ENCODE measurements at places on chromosomes 1 and 21.
A peak's percentile ranks its signal among the peaks of the same experiment; 100 is the strongest.

DNA sequence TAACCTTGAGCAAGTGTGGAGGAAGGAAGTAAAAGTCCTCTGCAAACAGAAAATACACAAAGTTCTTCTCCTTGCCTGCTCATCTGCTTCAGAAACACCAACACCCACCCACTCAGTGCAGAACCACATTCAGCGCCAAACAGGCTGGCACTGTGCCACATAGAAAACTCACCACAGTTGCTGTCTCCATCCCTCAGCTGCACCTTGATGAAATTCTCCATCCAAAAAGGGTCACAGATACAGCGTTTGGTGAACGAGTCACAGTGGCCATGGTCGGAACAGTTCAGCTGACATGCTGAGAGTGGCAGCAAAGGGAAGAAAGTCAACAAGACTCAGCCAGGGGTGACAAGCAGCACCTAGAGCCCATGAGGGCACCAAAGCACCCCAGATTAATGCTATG lies 114.5 kb downstream of the KIAA0319L start:
- peak; percentile 44 for DNase-seq

DNA sequence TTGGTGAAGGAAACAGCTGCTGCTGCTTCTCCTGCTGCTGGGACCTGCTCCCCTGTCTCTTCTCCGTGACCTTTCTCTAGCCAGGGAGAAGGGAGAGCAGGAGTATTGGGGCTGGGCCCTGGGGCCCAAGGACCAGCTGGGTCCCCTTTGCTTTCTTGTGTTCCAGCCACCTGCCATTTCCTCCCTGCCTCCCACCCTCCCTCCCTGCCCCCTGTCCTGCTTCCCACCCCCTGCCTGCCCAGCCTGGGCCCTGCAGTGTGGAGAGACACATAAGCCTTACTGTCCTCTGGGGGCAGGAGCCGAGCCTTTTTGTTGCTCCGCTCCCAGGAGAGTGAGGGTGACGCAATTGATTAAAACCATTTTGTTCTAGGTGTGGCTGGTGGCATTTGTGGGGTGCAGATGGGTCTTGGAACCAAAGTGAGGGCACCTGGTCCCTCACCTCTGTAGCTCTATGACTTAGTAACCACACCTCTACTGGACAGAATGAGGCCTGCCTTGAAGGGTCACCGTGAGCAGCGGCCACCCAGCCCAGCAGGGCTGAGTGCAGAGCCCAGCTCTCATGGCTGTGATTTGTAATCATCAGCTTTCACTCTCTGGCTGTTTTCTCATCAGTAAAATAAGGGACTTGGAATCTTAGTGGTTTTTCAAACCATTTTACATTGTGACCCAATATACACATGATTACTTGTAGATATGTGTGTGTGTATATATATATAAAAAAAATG lies 13.9 kb upstream of the TMEM222 start:
- no peak for DNase-seq

DNA sequence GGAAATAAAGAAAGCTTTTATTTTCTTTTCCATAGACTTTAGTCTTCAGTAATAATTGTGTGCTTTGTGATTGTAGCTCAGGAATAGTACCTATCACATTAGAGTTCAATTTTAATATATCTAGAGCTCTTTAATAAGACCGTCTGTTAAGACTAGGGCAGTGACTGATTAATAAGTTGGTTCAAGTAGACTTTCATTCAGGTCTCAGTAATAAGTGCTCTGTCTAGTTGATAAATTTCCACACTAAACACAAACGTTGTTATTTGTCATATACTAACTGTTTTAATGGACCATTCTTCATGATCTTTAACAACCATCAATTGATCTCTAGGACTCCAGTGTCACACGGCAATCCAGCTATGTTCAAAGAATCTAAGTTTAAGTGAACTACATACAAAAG lies 474.5 kb upstream of the ADGRL2 start:
- DNase-seq = no peak

GRCh38 chr1:31792541-31792940 lies 23.3 kb downstream of the SPOCD1 start:
- DNase-seq = no peak

DNA sequence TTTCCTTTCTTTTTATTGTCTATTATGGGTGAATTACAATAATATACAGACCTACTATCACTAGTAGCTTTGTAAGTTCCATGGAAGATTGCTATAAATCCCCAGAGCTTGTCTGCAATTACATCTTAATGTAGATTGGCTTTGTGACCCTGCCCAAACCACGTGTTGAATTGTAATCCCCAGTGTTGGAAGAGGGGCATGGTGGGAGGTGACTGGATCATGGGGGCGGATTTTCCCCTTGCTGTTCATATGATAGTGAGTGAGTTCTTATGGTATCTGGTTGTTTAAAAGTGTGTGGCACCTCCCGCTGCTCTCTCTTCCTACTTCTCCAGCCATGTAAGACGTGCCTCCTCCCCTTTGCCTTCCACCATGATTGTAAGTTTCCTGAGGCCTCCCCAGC lies 34.9 kb upstream of the CDC42BPA start:
- DNase-seq = no peak

DNA sequence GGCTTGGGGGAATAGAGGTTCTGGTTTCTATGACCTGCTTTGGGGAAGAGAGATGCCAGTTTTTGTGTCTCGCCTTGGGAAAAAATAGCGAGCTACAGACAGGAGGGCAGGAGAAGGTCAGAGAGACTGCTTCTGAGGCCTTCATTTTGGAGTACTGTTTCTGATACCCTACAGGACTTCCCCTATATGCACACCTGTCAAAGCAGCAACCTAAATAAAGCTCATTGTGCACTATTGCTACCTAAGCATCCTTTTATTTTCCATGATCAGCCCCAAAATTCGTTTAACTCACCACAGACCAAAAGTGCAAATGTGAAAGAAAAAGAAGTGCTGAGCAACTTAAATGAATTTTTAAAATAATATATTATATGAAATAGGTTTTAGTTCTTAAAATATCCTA lies 145.6 kb upstream of the CHRM3 start:
- no peak for DNase-seq

DNA sequence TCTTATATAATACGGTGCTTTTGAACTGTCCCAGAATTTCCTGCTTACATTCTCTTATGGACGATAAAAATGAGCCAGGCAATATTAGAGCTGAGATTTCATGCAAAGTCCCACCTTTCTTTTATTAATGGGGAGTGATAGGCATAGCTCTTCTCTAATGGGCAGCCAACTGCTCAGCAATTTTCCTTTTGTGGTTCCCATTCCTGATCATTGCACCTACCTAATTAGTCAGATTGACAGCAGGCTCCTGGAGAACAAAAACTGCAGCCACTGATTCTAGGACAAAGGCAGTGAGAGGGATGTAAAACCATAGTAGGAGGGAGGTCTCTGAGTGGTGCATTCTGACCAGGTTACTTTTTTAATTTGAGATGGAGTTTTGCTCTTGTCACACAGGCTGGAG lies 110.4 kb downstream of the UCK2 start:
- DNase-seq = no peak

- no peak for DNase-seq
Observed at GRCh38 chr1:182670032-182670749, 14.2 kb downstream of the RGS8 start.

DNA sequence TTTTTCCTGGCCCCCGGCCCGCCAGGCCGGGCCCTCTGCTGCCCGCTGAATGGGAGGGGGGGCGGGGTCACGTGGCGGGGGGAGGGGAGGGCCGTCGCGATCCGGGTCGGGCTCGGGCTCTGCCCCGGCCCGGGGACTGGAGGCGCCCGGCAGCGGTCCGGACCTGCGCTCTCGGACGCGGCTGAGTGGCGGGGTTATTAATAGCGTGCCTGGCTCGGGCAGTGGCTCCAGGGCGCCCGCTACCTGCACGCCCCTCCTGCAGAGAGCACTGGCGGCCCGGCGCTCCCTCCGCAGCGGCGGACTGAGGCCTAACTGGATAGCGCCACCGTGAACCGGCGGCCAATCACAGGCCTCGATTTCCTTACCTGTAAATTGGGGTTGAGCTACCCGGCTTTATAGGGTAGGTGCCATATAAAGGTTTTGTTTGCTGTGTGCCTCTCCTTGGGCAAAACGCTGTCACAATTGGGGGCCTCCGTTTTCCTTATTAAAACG lies 28.1 kb downstream of the AHDC1 start:
- peak; percentile 27 for DNase-seq

GRCh38 chr1:162371611-162372010 lies 5.0 kb downstream of the SPATA46 start:
- no peak for DNase-seq

DNA sequence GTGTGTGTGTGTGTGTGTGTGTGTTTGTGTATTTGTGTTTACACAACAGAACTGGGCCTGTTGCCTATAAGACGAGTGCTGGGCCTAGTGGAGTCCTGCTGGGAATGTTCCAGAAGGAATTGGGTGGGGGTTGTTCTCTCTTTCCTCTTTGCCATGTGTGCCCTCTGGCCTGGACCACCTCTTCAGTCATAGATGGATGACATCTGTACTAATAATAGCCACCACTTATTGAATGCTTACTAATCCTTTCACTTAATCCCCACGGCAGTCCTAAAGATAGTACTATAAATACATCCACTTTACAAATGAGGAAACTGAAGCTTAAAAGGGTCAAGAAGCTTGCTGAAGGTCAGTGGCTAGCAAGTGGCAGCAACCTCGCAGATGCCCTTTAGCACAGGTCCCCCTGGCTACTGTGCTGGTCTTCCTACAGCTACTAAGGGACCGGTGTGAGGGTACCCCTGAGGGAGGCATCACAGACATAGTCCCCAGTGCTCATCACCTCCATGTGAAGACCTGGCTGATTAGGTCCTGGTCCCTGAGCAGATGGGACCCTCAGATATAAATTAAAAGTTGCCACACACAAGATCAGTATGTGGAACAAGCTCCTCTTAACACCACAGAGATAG lies 55.2 kb upstream of the KIF1B start:
- DNase-seq = no peak

DNA sequence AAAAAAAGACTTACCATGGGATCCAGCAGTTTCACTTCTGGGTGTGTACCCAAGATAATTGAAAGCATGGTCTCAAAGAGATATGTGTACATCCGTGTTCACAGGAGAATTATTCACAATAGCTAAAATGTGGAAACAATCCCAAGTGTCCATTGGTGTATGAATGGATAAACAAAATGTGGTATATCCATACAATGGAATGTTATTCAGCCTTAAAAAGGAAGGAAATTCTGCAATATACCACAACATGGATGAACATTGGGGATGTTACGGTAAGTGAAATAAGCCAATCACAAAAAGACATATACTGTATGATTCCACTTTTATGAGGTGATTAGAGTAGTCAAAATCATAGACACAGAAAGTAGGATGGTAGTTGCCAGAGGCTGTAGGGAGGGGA lies 7.0 kb upstream of the TUT4 start:
- no peak for DNase-seq

DNA sequence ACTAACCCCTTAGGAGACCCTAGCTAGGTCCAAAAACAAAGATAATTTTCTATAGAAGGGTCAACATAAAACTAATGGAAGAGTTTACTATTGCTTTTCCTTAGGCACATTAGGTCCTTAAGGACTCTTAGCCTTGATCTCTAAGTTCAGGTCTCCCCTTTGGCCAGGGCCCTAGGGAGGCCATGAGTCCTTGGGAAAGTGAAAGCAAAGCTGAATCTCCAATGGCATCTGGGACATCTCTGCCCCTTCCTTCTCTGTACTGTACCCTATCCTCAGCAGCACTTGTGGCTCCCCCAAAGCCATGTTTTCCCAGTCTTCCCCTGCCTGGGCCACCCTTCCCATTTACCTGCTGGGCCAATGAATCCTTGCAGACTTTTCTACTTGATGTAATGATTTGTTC lies 14.3 kb downstream of the IER5 start:
- DNase-seq = no peak

DNA sequence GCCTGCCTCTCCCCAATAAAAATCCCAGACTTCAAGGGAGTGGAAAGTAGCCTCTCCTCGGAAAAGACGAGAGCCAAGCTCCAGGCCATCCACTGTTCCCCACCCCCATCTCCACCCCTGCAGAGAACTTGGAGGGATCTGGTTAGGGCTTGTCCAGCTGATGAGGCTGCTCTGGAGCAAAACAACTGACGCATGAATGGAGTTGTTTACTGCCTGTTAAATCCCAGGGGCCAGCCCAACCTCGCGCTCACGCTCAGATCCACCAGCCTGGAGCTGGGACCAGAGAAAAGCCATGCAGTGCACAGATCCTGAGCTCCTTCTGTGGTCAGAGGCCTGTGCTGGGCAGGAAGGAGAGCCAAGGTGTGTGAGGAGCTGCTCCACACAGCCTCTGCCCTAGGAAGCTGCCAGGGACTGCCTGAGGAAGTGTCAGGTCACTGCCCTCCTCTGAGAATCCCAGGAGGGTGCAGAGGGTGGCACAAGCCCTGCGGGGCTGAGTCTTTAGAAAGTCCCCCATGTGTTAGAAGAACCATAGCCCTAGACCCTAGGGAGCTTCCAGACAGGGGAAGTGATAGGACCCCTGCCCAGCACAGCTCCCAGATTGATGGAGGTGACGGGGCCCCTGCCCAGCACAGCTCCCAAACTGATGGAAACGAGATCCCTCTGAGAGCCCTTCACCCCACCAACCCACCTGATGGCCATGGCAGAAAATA lies 109.0 kb upstream of the IPO9 start:
- no peak for DNase-seq

DNA sequence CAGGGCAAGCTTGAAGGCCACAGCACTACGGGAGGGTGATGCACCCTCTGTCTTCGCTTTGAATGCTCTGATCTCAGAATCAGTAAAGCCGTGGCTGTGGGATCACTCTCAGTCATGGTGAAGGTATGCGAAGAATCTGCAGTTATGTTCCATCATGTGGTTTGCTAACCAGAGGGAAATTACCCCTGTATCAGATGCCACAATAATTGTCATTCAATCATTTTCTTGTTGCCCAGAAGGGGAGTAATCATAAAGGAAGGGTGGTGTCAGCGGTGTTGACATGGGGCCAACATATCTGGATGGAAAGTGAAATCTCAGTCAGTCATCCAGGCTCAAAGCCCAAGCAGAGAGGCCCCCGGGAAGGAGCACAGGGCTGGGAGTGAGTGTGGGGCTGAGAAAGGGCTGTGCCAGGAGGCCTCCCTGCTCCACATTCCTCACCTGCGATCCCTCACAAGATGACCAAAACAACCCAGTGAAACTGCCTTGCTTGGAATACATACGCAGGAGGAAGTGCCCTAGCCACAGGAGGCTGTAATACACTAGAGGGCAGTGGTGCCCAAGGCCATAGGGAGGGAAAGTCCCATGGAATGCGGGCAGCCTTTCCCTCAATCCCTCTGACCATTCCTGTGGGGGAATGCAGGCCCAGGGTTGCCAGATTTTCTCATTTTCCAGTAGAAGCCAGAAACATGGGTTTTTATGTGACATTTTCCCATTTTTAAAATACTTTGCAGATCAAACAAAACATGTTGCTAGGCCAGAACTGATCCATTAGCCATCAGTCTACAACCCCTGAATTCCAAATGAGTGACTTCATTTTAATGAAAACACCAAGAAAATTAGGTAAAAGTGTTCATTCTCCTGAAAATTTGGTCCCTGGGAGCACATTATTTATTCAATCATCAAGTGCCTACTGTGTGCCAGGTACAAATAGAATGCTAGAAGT lies 95.7 kb upstream of the VANGL1 start:
- no peak for DNase-seq
